ENCODE measurements at places on chromosomes 1 and 21.

GRCh38 chr1:87052961-87053360 lies 138.5 kb downstream of the HS2ST1 start:
- no peak for DNase-seq

DNA sequence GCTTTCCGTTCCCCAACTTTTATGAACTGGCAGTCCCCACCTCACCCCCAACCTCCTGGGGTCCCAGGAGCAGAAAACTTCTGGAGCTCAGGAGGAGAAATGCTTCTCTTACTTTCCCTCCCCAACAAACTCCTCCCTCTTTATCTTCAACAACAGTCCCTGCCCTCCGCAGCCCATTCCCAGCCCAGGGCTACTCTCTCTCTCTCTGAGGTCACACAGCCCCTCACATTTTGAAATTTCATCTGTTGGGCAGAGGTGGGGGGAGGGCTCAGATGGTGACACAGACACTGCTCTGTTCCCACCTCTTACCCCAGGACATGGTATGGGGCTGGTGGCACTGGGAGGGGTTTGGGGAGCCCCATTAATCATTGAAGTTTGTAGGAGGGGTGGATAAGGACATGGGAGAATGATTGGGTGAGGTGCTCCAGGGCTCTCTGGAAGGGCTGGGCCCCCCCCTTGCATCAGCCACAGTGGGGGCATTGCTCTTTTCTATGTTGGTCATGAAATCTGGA lies 6.0 kb downstream of the PIK3CD start:
- no peak for DNase-seq

DNA sequence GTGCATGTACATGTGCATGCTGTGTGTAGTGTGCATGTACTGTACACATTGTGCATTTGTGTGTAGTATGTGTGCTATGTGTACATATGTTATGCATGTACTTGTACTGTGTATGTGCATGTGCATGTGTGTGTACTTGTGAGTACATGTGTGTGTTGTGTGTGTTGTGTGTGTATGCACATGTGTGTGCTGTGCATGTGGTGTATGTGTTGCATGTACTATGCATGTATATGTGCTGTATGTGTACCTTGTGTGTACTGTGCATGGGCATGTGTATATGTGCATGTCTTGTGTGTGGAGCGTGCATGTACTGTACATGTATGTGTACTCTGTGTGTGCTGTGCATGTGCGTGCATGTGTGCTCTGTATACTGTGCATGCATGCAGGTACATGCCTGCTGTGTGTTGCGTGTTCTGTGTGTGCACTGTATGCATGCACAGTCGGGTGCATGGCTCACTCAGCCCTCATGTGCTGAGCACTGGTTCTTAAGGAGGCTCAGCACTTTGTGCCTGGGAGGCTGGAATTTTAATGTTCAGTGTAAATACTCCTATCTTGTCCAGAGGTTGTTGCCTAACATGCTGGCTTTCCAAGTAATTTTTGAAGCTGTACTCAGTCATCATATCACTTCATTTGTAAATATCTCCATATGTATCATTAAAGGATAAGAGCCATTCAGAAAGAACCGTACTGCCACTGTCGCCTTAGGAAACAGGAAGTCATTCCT lies 32.3 kb downstream of the SNAP47 start:
- no peak for DNase-seq

- no peak for DNase-seq
Observed at GRCh38 chr1:2415801-2416208, 3.4 kb upstream of the PEX10 start.

DNA sequence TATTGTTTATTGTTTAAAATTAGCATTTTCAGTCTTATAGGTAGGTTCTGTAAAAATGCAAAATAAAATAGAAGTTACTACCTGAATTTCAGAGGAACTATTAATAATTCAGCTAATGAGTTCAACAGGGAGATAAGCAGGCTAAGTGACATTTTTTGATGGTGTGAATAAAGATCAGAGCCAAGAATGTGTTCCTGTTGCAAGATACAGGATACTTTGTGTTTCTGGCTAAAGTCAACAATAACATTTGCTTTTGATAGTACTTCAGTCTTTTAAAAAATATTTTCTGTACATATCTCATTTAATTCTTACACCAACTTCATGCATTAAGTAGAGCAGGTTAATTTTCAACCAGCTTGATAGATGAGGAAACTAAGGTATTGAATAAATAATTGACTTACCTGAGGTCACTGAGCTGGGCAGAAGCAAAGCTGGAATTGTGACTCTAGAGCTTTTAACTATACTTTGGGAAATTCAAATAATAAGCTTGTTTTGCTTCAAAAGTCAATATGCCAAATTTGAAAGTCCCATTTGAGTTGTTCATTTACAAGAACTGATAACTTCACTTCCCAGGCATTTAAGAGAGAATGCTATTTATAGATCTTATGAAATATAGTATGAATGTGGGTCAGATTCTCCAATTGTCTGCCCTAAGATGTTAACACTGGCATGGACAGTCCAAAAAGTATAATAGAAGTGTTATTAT lies 6.0 kb downstream of the GORAB start:
- no peak for DNase-seq

GRCh38 chr1:180956028-180956640 lies 43.4 kb downstream of the KIAA1614 start:
- no peak for DNase-seq
